ENCODE measurements at places on chromosomes 5 and 9.

DNA sequence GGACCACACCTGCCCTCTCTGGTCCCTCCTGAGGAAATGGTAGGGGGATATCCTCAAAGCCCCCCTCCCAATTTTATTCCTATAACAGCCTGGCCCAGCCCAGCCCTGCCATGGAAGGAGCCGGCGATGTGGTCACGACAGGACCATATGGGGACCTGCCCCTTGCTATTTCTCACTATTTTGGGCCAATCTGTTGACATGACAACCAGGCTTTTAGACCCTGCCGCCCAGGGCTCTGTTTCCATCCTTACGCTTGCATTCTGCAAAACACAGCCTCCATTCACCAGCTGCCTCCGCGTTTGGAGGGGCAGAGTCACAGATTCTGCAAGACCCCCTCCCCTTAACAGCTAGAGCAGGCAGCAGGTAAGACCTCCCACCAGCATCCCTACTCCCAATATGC, 112.2 kb downstream of the GABBR2 start:
- no peaks in the 10 kb centered on the region for H3K36me3 ChIP-seq
- DNase-seq, result no peak
- peaks cover 3% of the 10 kb centered on the region for H3K27me3 ChIP-seq
- H3K27ac ChIP-seq, result no peak overlapping the region
- no peaks in the 10 kb centered on the region for H3K4me1 ChIP-seq
- H3K4me3 ChIP-seq, result no peak overlapping the region

DNA sequence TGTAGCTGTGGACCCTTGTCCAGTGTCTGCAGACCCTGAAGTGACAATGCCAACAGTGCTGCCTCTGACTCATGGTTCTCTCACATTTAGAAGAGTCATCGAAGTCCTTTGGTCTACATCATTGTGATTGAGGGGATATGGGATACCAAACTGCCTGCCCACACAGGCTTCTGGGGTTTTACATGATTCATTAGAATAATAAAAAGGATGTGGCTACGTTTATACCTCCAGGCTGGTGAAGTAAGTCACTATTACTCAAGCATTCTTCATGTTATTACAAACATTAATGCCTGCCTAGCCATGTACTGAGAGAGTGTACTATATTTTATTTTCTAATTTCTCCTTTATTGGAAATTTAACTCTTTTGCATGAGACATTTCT, 365.7 kb downstream of the SPATA31D1 start:
- no peak overlapping the region for H3K27ac ChIP-seq
- no peaks in the 10 kb centered on the region for H3K4me1 ChIP-seq
- no peak overlapping the region for H3K4me3 ChIP-seq
- H3K27me3 ChIP-seq, result no peaks in the 10 kb centered on the region

GRCh38 chr9:15461056-15461455, 38.4 kb downstream of the SNAPC3 start:
- no peaks in the 10 kb centered on the region for H3K4me1 ChIP-seq
- H3K4me3 ChIP-seq, result no peak overlapping the region
- peaks cover 7% of the 10 kb centered on the region for H3K36me3 ChIP-seq
- no peak for DNase-seq
- H3K27ac ChIP-seq, result no peak overlapping the region

GRCh38 chr9:71647094-71647591, 121.2 kb downstream of the CEMIP2 start:
- no peak overlapping the region for H3K27ac ChIP-seq
- peaks cover 16% of the 10 kb centered on the region for H3K27me3 ChIP-seq
- peaks cover 2% of the 10 kb centered on the region for H3K36me3 ChIP-seq
- peaks cover 11% of the 10 kb centered on the region for H3K4me1 ChIP-seq
- H3K4me3 ChIP-seq, result no peak overlapping the region

DNA sequence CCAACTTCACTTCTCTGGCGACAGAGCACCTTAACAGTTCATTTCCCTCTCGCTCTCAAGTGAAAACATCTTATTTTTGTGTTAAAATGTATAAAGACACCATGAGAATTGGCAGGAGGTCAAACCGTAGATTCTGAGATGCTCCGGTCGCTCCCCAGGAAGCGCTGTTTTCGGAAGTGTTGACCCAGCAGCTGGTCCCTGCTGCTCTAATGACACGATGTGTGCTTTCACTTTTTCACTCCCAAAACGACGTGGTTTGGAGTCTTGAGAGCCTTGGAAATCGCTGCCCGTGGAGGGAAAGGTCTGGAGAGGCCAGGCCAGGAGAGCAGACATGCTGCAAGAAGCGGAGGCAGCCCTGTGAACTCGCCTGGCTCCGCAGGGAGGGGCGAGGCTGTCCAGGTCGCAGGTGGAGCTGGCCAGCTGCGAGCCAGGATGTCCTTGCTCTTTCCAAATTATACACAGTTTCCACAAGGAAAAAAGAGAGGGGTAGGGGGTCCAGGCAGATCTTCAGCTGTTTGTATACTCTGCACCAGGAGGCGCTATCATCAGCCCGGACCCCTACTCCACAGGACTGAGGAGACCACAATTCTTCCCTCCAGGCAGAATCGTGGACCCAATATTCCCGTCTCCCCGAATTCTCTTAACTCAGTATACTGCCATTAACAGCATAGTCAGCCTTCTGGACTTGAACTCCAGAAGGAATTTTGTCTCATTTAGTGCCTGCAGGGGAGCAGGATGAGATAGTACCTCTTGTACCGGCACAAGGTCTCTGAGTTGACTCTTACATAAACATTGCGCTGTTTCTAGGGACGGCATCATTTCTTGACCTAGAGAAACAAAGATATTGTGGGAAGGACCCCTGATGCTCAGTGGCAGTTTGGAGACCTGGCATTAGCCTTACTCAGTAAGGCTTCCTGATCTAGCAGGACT, 248.6 kb upstream of the ANKRD55 start:
- H3K27ac ChIP-seq, result peak overlapping the region; percentile 88
- peak; percentile 52 for DNase-seq
- peaks cover 1% of the 10 kb centered on the region for H3K36me3 ChIP-seq
- no peaks in the 10 kb centered on the region for H3K27me3 ChIP-seq
- H3K4me1 ChIP-seq, result peaks cover 36% of the 10 kb centered on the region

DNA sequence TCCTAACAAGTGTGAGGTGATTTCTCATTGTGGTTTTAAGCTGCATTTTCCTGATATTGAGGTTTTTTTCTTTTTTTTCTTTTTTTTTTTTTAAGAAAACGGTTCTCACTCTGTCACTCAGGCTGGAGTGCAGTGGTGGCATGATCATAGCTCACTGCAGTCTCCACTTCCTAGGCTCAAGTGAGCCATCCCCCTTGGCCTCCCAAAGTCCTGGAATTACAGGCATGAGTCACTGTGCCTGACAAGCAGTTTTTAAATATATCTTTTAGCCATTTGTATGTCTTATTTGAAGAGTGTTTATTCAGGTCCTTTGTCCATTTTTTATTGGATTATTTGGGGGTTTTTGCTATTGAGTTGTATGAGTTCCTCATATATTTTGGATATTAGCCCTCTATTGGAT, 53.8 kb downstream of the GCNT1 start:
- H3K27ac ChIP-seq, result no peak overlapping the region
- H3K4me1 ChIP-seq, result no peaks in the 10 kb centered on the region
- H3K36me3 ChIP-seq, result no peaks in the 10 kb centered on the region

- H3K36me3 ChIP-seq, result no peaks in the 10 kb centered on the region
- no peak overlapping the region for H3K27ac ChIP-seq
- no peak for DNase-seq
These were observed 106.7 kb downstream of the EFNA5 start for GRCh38 chr5:107563959-107564544.

DNA sequence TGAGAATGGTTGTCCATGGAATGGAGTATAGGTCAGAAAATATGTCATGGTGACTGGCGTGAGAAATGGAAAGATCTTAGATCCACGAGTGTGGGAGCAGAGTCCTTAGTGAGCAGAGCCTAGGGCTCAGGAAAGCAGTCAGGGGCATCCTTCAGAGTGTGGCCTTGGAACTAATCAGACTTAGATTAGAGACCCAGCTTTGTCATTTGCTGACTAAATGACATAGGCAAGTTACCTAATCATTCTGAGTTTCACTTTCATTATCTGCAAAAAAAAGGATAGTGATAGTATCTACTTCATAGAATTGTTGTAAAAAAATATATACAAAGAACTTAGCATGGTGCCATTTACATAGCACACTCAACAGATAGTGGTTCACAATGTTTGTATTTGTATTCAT, 24.3 kb upstream of the SLIT3 start:
- H3K36me3 ChIP-seq, result no peaks in the 10 kb centered on the region
- no peak overlapping the region for H3K4me3 ChIP-seq
- H3K4me1 ChIP-seq, result peaks cover 3% of the 10 kb centered on the region
- no peak overlapping the region for H3K27ac ChIP-seq

DNA sequence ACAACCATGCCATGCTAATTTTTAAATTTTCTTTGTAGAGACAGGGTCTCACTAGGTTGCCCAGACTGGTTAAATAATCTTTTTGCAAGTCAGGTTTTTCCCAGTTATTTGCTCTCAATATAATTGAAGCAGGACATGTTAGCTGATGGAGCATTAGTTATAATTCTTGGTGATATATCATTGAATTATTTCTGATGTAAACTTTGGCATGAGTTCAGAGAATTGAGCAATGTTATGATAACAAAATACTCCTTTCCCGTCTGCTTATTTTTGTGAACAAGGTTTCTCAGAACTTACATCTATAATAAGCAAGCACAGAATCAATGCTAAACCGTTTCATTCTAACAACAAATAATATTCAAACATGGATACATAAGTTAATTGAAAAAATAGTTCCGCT, 37.8 kb downstream of the BHMT start:
- H3K27me3 ChIP-seq, result peaks cover 7% of the 10 kb centered on the region
- no peak overlapping the region for H3K27ac ChIP-seq
- no peaks in the 10 kb centered on the region for H3K36me3 ChIP-seq
- H3K4me3 ChIP-seq, result no peak overlapping the region
- peaks cover 3% of the 10 kb centered on the region for H3K4me1 ChIP-seq
- DNase-seq, result no peak

- H3K27ac ChIP-seq, result no peak overlapping the region
- H3K36me3 ChIP-seq, result no peaks in the 10 kb centered on the region
- DNase-seq, result no peak
- no peaks in the 10 kb centered on the region for H3K4me1 ChIP-seq
These were observed 234.4 kb upstream of the ATP10B start for GRCh38 chr5:161086461-161086860.

DNA sequence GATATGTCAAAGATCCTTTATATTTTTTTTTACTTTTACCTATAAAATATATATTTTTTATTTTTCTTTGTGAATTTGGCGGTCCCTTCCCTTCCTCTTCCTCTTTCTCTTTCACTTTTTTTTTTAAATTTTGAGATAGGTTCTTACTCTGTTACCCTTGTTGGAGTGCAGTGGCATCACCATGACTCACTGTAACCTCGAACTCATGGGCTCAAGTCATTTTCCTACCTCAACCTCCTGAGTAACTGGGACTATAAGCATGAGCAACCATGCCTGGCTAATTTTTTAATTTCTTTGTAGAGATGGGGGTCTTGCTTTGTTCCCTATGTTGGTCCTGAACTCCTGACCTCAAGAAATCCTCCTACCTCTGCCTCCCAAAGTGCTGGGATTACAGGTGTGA, 258.0 kb upstream of the CLINT1 start:
- no peaks in the 10 kb centered on the region for H3K4me1 ChIP-seq
- H3K27me3 ChIP-seq, result peaks cover 21% of the 10 kb centered on the region
- H3K36me3 ChIP-seq, result no peaks in the 10 kb centered on the region
- no peak for DNase-seq
- no peak overlapping the region for H3K27ac ChIP-seq

- no peaks in the 10 kb centered on the region for H3K27me3 ChIP-seq
- no peak overlapping the region for H3K4me3 ChIP-seq
- H3K27ac ChIP-seq, result peak overlapping the region; percentile 35
- peaks cover 14% of the 10 kb centered on the region for H3K36me3 ChIP-seq
- no peak for DNase-seq
These were observed 3.2 kb downstream of the RBM18 start for GRCh38 chr9:122261469-122261881.

- peaks cover 6% of the 10 kb centered on the region for H3K36me3 ChIP-seq
- DNase-seq, result no peak
- H3K27me3 ChIP-seq, result peaks cover 10% of the 10 kb centered on the region
These were observed 18.5 kb upstream of the EXOC3 start for GRCh38 chr5:424301-425110.

DNA sequence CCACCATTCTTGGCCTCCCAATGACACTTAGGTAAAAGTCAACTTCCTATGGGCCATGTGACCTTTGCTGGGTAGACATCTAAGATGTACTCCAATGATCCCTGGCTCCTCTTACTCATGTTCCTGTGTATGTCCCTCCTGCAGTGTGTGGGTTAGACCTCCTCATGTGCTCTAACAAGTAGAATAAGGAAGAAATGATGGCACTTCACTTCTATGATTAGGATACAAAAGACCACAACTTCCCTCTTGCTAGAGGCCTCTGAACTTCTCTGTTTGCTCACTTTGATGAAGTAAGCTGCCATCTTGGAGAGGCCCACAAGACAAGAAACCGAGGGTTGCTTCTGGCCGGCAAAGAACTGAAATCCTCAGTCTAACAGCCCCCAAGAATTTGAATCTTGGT, 131.8 kb downstream of the TAF11L14 start:
- peaks cover 2% of the 10 kb centered on the region for H3K27me3 ChIP-seq
- H3K27ac ChIP-seq, result no peak overlapping the region
- DNase-seq, result no peak
- no peaks in the 10 kb centered on the region for H3K4me1 ChIP-seq
- no peak overlapping the region for H3K4me3 ChIP-seq
- H3K36me3 ChIP-seq, result peaks cover 2% of the 10 kb centered on the region

DNA sequence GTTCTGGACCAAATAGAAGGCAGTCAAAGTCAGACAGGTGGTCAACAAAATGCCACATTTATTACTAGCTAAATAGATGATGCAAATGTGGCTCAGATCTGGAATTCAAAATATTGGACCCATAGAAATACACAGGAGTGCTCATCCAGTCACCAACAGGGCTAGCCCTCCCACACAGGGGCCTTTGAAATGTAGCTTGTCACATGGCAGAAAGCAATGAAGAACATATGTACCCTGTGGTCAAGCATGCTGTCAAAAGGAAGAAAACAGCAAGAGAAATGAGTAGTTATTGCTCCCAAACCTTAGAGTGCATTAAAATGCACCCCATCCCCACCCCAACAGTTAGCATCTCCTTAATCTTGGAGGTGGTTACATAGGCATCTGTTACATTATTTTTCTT, 20.9 kb upstream of the CCDC112 start:
- H3K27ac ChIP-seq, result no peak overlapping the region
- no peak for DNase-seq
- peaks cover 4% of the 10 kb centered on the region for H3K27me3 ChIP-seq
- H3K4me3 ChIP-seq, result no peak overlapping the region

- peak; percentile 37 for DNase-seq
- H3K4me1 ChIP-seq, result peaks cover 39% of the 10 kb centered on the region
- peak overlapping the region; percentile 98 for H3K27ac ChIP-seq
These were observed 963 bp upstream of the CAST start for GRCh38 chr5:96660971-96661854.

- peaks cover 24% of the 10 kb centered on the region for H3K4me1 ChIP-seq
- peak overlapping the region; percentile 99 for H3K4me3 ChIP-seq
- peaks cover 21% of the 10 kb centered on the region for H3K36me3 ChIP-seq
These were observed 625 bp downstream of the EXOSC2 start for GRCh38 chr9:130694205-130694604.

- H3K36me3 ChIP-seq, result no peaks in the 10 kb centered on the region
- H3K4me3 ChIP-seq, result no peak overlapping the region
- H3K4me1 ChIP-seq, result peaks cover 7% of the 10 kb centered on the region
- H3K27ac ChIP-seq, result no peak overlapping the region
These were observed 624 bp upstream of the RETREG1 start for GRCh38 chr5:16617274-16617968.
